Caco-2 (cell line): ENCODE measurements at places on chromosomes 2 and 18.

- no peak for DNase-seq
These were observed at the start of gene CHRNG for GRCh38 chr2:232539298-232540231. TSS of gene CHRNG (plus strand) at chr2:232539692. CDS start at chr2:232539748, 56 bp downstream.

DNA sequence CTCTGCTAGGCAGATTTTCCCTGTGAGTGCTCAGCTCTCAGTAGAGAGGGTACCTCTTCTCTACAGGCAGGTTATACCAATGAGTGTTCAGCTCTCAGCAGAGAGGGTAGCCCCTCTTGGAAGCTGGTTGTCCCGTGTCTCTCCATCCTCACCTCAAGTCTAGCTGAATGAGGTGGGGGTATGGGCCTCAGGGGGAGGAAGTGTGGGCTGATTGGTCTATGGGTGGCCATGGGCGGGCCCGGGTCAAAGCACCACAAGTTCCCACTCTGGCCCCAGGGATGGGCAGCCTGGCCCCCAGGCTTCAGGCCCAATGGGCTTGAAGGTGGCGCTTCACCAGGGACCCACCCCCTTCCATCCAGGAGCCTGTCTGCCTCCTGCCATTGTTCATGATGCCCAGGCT is 17.0 kb upstream of the MBD2 start:
- DNase-seq = no peak

GRCh38 chr2:10245021-10245420 is 57.7 kb upstream of the HPCAL1 start:
- DNase-seq = peak; percentile 11

GRCh38 chr18:60446821-60447220 is 74.2 kb upstream of the MC4R start:
- DNase-seq = no peak

DNA sequence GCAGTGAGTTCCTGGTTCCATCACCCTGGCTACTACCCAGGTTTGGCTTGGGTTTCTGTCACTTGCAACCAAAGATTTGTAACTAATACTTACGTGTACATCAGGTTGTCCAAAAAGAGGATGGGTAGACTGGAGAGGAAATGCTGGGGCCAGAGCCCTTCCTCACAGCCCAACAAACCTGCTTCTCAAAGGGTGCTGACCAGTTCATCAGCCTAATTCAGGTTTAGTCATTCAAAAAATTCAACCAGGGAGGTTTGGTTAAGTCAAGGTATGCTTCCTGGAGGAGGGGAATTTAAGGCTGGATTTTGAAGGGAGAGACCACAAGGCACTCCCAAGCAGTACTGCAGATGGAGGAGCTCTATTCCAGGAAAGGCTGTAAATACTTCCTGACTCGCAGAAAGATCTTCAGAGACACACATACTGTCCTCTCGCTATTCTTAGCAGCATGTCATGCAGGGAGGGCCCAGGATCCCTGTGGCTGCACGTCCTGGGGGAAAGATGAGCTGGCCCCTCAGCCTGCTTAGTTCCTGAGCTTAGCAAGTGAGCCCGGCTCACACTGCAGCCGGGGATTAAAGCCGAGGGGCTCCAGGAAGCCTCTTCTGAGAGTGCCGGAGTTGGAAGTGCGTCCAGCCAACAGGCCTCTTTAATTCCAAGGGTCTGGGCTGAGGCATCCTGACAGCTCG is 40.0 kb upstream of the BIN1 start:
- no peak for DNase-seq

DNA sequence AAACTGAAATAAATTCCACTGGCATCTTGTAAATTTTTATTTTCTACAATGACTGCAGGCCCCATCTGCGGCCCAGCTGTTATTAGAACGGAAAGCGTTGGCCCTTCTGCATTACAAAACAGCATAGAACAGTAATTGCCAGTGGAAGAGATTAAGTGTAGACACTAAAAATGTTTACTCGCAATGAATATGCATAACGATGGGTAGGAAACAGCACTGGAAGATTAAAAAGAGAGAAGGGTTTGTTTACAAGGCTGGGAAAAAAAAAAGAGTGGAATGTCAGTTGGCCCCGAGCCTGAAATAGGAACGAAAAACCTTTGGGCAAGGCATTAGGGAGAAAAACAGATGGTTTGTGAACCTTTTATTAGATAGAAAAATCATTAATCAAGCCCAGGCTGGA is 275.9 kb upstream of the TCF4 start:
- DNase-seq = no peak

- no peak for DNase-seq
These were observed 46.8 kb downstream of the EPG5 start for GRCh38 chr18:45920367-45920766.

- no peak for DNase-seq
These were observed 83.7 kb upstream of the UBXN4 start for GRCh38 chr2:135657806-135658582.

DNA sequence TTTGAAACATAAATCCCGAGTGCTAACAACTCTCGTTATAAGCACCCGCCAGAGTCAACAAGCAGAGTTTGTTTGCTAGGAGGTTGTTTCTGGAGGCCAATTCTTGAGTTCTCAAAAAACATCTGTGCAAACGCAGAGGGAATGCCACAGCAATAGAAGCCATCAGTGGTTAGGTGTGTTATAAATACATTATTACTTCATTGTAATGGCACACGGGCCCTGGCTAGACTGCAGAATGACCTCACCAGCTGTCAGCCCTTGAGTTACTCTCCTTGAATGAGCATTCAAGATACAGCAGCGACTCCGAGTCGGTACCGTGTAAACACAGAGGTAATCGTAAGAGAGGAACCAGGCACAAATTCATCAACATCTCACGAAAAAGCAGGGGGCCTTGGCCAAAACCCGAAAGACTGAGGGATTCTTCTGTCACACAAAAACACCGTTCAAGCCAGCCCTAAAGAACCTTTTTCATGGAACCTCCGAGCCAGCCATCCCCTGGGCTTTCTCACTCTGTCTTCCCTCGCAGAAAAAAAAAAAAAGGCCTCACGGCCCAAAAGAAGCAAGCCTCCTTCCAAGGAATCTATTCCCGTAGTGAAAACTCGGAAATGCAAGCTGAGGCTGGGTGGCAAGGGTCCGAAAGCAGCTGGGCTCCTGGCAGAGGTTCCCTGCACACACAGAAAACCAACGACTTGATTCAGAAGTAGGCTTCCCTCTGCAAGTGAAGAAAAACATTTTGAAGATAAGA is 133.7 kb upstream of the MEIS1 start:
- DNase-seq = no peak

- no peak for DNase-seq
These were observed 22.1 kb upstream of the COL6A3 start for GRCh38 chr2:237435844-237436587.
